ENCODE measurements at places on chromosomes 2 and 18.

DNA sequence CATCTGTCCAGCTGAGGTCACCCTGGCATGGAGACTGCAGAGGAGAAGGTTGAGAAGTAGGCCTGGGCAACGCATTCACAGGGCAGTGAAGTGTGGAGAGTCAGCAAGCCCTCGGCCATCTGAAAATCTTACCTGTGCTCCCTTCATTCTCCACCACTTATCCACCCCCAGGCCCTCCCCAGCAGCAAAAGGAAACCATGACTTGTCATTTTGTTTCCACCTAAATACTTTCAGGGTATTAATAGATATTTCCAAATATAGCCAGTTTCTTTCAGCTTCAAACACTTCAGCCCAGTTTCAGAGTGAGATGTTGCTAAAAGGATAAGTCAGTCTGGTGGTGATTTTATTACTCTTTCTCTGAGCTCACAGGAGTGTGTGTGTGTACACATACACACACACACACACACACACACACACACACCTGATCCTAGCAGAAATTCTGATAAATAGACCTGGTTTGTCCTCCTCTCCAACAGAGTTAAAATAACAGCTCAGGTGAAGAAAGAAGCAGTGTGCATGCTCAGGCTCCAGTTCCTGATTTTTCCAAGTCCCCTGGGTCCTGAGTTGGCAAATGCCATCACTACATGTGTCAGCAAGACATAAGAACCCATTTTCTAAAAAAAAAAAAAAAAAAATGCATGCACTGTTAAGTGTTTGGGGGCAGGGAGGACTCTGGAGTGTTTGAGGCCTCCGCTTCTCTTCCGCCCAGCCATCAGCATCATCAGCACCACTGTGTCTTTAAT is 82.8 kb downstream of the LOXHD1 start:
- DNase-seq: no peak

- no peak for DNase-seq
Measured at GRCh38 chr2:144989579-144990270, 469.8 kb upstream of the ZEB2 start.

DNA sequence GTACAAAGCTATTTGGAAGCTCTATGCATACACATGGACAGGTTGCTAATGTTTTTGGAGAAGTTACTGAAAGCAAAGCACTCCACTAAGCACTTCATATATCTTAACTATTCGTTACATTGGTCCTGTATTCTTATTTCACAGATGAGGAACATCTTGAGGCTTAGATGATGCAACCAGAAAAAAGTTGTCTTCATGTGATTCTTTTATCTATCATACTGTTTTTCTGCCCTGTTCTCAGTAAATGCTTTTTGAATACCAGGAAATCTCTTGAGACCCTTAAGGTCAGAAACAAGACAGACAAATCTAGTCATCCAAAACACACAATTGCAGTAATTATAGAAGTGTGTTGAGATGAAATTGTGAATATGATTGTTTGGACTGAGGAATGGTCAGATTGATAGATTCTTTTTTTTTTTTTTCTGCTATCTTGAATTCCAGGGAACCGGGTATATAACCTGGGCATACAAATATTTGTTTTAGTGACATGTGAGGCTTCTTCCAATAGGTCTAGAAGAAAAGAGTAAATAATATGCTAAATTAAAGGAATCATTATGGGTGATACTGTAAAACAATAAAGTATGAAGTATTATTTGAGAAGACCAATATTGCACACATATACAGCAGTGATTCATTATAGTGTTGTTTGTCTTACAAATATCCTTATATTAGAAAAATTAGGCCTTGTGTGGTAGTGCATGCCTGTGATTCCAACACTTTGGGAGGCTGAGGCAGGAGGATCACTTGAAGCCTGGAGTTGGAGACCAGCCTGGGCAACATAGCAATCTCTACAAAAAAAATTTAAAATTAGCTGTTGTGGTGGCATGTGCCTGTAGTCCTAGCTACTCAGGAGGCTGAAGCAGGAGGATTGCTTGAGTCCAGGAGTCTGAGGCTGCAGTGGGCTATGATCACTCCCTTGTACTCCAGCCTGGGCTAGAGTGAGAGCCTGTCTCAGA is 33.7 kb downstream of the EHBP1 start:
- DNase-seq: no peak

DNA sequence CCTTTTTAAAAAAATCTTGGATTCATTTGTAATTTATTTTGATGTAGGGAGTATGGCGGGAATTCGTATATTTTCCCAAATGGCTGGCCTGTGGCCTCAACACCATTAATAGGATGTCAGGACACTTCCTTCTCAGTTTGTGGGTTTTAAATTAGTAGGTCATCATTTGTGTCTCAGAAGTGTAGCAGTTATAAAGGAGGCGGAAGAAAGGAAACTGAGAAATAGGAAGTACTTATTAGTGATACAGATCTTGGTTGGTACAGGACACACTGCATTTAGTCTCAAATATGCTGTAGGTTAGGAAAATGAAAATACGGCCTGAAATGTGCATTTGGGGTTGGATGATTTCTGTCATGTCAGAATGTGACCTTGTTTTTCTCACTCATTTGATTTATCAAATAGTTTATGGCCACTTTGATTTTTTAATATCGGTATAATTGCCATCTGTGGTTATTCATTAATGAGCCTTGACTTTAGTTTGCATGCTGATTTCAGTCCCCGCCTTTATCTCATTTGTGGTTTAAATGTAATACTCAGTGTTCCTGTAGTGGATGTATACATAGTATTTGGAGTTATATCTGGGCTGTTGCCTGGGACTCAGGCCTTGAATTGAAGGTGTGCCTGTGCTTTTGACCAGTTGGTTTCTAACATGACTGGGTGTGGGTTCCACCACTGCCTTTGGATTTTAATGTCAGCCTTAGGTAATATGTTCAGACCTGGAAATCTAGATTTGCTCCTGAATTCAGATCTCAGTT is 31.4 kb downstream of the ZCCHC2 start:
- no peak for DNase-seq

DNA sequence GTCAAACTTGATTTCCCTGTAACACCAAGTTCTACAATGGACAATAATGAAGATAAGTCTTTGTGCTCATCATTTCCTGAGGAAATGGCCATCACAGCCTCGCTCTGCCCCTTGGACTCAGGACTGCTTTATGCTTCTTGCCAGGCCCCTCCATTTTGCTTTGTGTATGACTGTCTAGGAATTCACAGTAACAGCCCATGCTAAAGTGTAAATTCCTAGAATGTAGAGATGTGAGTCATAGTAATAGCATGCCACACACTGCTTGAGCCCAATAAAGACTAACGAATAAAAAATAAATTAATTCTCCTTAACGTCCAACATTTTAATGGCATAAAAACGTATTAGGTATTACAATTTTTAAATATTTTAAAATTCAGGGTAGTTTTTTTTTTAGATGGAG is 226.5 kb downstream of the PID1 start:
- no peak for DNase-seq

DNA sequence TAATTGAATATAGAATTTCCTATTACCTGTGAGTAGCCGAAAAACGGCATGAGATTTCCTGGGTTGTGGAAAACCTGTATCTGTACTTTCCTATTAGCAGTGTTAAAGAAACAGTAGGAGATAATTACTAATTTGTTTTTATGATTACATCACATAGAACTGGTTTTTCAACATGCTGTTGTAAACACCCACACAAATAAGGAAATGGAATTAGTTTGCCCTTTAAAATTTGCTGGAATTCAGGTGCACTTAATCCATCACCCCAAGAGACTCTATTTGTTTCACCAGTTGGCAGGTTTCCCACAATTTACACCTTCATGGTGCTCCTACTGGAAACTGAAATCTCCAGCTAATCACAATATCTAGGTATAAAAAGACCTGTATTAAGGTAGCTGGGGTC is 274.1 kb upstream of the SLC8A1 start:
- no peak for DNase-seq

DNA sequence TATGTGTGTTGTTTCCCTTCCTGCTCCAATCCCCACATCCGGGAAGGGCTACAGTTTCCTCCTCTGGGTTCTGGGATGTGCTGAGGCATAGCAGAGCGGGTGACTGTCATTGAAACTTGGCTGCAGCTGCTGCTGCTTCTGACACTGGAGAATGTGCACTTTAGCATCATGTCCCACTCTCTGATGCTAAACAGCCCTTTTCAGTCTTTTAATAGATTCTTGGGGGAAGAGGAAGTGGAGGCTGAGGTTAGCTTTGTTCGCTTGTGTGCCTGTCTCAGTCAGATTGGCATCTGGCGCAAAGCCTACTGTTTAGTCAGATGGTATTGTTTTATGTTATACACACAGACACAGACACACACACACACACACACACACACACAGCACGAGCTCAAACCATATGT is 136.5 kb upstream of the RND3 start:
- no peak for DNase-seq

- no peak for DNase-seq
Measured at GRCh38 chr2:10285556-10286198, 17.0 kb upstream of the HPCAL1 start.

DNA sequence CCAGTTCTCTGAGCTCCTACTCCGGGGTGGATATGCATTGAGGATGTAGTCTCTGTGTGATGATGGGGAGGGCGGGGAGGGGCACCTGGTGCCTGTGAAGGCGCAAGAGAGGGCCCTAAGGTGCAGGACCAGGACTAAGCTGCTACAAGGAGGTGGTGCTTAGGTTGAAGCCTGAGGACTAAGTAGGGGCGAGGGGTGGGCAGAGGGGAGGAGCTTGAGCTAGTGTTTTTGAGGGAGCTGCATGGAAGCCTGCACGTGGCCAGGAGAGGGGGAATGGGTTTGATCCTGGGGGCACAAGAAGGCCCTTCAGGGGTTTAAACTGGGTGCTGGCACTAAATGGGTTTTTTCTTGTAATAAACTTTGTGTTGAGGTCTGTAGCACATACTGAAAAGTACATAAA is 105.0 kb downstream of the UGGT1 start:
- DNase-seq: no peak

DNA sequence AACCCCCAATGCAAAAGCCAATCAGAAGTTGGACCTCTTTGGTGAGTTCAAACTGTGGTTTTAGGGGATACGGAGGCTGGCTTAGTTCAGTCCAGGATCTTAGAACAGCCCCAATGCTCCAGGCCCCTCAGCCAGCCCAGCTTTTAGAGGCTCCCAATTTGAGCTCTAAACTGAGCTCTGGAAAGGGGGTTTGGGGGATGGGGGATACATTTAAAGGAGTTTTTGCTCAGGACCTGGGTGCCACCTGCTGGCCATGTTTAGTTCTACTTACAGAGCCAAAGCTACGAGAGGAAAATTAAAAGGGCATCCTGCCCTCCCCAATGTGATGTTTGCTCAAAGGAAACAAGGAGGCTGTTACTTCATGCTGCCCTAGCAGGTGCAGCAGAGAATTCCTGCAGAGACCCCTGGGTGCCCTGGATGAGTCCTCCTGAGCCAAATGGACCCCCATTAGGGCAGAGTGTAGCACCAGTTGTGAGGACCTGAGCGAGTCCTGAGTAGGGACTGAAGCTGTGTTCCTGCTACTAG is 15.9 kb upstream of the TMEM214 start:
- DNase-seq: no peak

GRCh38 chr2:216261042-216261537 is 111.2 kb downstream of the MARCHF4 start:
- DNase-seq: no peak

- no peak for DNase-seq
Measured at GRCh38 chr2:239399433-239399920, 1.3 kb downstream of the HDAC4 start.

DNA sequence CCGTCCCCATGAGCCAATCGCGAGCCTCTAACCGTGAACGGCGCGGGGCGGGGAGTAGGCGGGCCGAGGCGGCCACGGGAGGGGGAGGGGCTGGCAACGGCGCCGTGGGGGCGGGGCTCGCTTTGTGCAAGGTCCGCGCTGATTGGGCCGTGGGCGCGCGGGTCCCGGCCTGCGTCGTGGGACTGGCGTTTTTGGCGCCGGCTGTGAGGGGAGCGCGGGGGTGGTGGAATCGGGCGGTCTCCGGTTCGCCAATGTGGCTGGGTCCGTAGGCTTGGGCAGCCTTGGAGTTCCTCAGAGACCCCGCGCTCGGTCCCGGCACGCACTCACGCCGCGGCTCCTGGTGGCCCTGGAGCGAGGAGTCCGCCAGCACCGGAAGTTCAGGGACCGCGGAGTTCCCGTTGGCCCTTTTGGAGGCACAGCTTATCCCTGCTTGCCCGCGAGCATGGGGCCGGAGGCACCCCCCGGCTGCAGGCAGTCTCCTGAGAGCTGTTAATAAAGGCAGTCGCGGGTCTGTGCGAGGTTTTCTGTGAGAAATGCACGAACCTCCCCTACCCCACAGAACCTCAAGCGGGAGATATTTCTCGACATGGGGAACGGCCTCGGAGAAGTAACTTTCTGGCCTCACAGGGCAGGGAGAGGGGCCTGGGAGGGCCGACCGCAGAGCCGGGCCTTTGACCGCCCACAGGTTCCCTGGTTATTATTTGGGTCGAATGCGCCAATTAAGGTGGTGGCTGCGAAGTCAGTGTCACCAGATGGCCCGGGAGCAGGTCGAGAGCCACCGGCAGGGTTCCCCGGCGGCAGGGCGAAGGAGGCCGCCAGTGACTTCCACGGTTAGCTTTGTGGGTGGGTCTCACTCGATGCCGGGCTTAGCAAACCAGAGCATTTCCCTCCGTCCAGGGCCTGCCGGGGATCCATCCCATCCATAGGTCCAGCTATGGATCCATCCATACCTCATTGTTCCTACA is 574 bp upstream of the NCL start:
- peak; percentile 99 for DNase-seq

GRCh38 chr18:34493099-34493544 is 217.0 kb upstream of the DTNA start:
- DNase-seq: no peak
